Activated CD4-positive, CD25-positive, alpha-beta regulatory T cell treated with anti-CD3 and anti-CD28 coated beads, Interleukin-2, amount 50 U/mL, for 24 hours (primary cell): ENCODE measurements at places on chromosomes 12 and 14.
A peak's percentile ranks its signal among the peaks of the same experiment; 100 is the strongest.

GRCh38 chr14:60064491-60065072, 27.1 kb upstream of the PCNX4 start:
- ATAC-seq, result peak; percentile 45

GRCh38 chr12:3371018-3371417, 120.0 kb upstream of the PRMT8 start:
- ATAC-seq, result no peak

DNA sequence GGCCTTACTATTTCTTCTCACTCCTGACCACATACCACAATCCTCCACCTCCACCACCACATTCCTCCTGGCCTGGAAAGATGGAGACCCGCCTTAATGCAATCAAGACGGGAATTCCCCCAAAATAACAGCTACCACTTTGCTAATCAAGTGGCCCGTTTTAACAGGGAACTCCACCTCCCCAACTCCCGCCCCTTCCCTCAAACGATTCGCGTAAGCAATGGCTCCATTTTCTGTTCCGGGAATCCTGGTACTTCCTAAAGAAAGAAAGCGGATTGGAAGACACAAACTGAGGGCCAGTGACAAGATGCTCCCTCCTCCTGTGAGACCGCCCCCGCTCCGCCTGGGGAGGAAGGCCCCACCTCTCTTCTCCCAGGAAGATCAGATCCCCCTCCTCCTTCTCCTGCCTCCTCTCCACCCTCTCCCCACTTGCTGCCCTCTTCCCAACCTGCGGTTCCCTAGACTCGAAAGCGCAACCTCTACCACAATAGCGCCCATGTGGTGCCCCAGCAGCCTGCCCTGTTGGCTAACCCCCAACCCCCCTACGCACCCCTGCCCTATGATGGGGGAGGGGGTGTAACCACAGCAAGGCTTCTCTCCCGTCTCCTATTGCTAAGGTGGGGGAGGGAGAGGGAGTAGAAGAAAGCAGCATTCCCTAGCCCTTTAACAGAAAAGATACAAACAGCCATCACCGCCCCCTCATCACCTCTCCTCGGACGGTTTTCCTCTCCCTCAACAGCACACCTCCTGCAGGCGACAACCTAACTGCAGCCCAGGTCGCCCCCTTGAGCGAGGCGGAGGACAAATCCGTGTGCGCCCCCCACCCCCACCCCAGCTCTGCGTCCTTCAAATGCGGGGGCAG, 777 bp downstream of the ARF3 start:
- ATAC-seq, result peak; percentile 2

- ATAC-seq, result peak; percentile 16
These were observed at the start of gene ELK3 for GRCh38 chr12:96193725-96194575. TSS of gene ELK3 (plus strand) at chr12:96194375.

- no peak for ATAC-seq
These were observed 183.5 kb downstream of the PRKCH start for GRCh38 chr14:61504901-61505300.
